T-helper 1 cell treated with Interleukin-12 subunit alpha and Interleukin-12 subunit beta and Interleukin-4 antibody, amounts not matched to agents 30 ng/mL and 1 ng/mL, for 36 hours (primary cell): ENCODE measurements at places on chromosomes 7 and 10. TPM values are rescaled to one million over a fixed set of nuclear protein-coding genes. Genes with fewer than 3 reads are reported as not detected.

PRRT4 gene
- total RNA-seq = not detected in 2 replicates

C7orf57 gene
- 0.10 TPM in 1 of 2 replicates, not detected in the other for total RNA-seq

CHST3 gene
- not detected in 2 replicates for total RNA-seq

CDNF gene
- total RNA-seq = 0.88 and 1.3 TPM in 2 replicates

TAS2R38 gene
- not detected in 2 replicates for total RNA-seq
